ENCODE measurements at places on chromosomes 11 and 22.

DNA sequence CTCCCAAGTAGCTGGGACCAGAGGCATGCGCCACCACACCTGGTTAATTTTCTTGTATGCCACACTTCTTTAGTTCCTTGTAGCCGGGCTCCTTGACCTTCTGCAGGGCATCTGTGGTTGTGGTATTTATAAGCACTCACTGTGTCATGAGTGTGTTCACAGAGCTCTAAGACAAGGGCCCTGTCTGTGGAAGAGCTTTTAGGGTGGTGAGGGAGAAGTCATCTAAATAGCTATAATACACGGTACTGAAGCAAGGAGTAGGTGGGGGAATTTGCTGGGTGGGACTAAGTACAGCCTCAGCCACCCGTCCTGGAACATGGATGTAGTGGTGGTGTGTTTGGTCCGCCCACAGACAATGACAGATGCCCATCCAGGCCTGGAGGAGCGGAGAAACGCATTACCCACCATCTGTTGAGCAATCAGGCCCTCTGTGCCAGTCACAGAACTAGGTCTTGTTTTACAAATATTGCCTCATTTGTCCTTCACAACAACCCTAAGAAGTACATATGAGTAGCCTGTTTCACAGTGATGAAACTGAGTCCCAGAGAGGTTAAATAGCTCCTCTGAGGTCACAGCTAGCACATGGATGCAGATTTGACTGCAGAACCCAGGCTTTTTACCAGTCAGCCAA is 10.1 kb downstream of the ACO2 start:
- DNase-seq = peak; percentile 25

- no peak for DNase-seq
Measured at GRCh38 chr11:114827736-114828135, 149.4 kb downstream of the NXPE2 start.

DNA sequence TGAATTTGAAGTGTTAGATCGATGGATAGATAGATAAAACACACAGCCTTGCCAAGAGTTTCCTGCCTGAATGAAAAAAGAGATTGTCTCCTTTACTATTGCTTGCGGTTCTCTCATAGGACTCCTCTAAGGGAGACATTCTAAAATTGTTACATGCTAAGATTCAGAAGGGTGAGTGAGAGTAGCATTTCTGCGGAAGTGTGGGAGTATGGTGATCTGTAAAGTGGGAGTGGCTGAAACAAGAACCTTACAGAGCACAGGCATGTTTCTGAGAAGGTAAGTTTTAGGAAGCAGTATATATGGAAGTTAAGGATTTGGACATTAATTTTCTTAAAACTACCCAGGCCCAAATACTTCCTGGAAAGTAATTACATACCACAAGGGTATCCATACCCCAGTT is 139.6 kb downstream of the TRIM44 start:
- DNase-seq = no peak

DNA sequence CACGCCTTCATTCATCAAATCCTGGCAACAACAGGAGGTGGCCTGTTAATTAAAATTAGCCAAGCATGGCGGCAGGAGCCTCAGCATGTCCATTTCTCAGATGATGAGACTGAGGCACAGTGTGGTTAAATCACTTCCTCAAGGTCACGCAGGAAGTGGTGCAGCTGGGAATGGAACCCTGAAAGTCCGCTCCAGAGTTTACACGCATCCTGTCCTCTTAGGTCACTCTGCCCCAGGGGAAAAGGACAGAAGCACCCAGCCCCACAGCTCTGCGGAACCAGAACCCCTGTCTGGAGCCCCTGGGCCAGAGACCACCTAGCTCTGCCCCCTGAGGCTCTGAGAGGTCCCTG is 19.6 kb downstream of the RPL3 start:
- DNase-seq = no peak

GRCh38 chr11:93478841-93479240 is 64.3 kb downstream of the SMCO4 start:
- no peak for DNase-seq

GRCh38 chr11:27423125-27423524 is 49.5 kb downstream of the LGR4 start:
- no peak for DNase-seq

DNA sequence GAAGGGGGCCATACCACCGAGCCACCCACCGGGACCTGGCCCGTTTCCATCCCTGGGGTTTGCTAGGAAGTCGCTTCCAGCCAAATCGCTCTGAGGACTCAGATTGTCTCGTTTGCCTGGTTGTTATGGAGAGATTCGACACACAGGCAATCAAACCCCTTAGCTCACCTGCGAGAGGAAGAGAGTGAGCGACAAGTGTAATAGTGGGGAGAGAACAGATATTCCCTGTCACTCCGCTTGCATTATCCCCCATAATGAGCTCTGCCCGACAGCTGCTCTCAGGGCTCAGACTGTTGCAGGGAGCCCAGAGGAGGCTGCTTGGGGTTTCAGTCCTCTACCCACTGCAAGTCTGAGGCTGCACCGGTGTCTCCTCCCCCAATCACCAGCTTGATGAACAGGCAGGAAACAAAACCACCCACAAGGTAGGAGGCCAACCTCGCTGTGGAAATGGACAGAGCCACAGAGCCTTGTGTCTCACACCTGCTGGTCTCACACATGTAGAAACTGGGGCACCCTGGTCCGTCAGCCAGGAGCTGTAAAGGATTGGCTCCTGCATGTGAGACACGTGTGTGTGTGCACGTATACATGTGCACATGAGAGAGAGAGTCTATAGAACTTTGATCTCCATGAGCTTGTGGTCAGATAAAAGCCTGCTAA is 351.1 kb downstream of the BUD13 start:
- no peak for DNase-seq

GRCh38 chr11:109769858-109770257 is 323.3 kb upstream of the ZC3H12C start:
- no peak for DNase-seq

DNA sequence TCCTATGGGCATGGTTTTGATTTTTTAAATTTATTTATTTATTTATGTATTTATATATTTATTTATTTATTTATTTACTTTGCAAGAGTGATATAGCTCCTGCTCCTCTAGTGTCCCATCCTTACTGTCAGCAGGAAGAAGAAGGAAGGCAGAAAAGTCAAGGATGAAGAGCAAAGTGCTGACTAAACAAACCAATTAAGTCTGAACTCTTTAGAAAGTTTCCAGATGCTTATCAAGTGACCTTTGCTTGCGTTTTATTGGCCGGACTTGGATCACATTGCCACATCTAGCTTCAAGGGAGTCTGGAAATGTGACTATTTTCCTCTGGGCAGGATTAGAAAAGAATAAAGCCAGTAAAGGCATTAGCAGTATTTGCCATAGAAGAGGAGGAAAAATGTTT is 8.7 kb upstream of the OR4B1 start:
- DNase-seq = no peak

DNA sequence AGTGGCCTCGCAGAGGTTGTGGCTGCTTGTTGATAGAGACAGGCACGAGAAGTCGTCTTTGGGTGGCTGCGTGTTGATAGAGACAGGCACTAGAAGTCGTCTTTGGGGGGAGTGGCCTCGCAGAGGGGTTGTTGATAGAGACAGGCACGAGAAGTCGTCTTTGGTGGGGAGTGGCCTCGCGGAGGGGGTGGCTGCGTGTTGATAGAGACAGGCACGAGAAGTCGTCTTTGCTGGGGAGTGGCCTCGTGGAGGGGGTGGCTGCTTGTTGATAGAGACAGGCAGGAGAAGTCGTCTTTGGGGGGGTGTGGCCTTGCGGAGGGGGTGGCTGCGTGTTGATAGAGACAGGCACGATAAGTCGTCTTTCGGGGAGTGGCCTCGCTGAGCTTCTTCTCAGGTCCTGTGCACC is 328.8 kb downstream of the TBC1D22A start:
- no peak for DNase-seq

- DNase-seq = no peak
Measured at GRCh38 chr11:11334607-11335006, 18.4 kb downstream of the CSNK2A3 start.

GRCh38 chr11:28420099-28420498 is 311.9 kb downstream of the METTL15 start:
- no peak for DNase-seq

GRCh38 chr11:115496892-115497291 is 7.3 kb downstream of the CADM1 start:
- no peak for DNase-seq
